Left forelimb (tissue), 1 donor: ENCODE measurements at places on chromosomes 11 and 22.
A peak's percentile ranks its signal among the peaks of the same experiment; 100 is the strongest.

DNA sequence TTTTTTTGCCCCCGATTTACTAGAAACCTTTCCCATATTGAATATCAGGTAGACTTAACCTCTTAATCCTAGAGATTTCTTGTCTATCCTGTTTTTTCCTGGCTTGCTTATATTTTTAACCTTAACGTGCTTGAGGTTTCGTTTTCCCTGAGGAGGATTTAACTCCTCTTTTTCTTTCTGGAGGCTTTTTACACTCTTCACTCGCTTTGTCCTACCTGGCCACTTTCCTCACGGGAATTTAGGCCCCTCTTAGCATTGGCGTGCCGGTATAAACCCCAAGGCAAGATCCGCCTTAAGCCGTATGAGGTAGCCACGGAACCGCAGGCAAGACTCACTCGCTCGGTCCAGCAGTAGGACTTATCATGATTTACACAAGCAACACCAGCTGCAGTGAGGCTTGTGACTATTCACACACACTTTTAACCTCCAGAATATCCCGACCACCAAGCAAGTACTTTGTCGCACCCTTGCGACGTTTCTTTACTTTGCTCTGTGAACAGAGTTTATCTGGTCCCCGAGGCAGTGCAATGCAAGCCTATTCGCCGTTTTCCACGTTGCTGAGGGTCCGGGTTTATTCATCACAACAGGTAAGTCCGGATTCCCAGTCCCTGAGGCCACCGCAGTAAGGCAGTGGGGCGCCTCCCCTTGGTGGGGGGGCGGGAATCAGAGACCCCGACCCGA is 20.6 kb upstream of the ALDH3B2 start:
- no peak for DNase-seq

- DNase-seq, result no peak
Observed at GRCh38 chr11:118636569-118637290, 29.3 kb downstream of the PHLDB1 start.

DNA sequence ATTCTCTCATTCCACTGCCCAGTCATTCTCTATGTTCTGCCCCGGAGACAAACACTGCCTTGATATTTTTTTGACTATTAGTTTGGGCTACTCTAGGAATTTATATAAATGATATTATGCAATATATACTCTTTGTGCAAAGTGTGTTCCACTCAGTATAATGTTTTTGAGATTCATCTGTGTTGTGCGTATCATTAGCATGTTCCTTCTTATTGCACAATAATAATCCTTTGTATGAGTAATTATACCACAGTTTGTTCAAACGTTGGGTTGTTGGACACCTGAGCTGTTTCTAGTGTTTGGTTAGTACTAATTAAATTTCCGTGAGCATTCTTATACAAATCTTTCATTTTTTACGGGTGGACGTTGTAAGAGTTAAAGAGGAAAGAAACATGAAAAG is 390.6 kb downstream of the GUCY1A2 start:
- no peak for DNase-seq

- DNase-seq, result no peak
Observed at GRCh38 chr22:39524753-39525657, 4.6 kb downstream of the ATF4 start.

DNA sequence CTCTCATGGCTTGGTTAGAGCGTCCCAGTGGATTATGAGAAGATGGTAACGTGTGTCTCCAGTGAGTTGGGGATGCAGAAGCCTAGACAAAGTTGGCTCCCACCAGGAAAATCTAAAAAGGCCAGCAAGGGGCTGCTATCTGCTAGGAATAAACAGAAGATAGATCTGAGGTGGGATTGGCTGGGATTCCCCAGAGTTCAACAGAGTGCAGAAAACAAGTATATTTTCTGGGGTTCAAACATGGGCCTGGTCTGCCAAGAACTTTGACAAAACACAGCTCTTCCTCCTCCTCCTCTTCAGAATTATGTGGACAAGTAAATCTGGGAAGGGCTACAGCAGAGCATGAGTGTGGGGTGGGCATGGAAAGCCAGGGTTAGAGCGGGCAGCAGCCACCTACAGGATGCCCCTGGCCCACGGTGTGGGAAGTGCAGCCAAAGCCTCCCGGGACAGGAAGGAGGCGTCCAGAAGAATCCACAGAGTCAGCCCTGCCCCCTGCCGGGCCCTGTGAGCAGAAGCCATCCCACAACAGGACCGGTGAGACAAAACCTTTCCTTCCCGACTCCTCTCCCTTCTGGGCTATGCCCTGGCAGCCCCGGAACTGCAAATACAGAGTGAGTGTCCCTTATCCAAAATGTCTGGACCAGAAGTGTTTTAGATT is 67.1 kb downstream of the CD82 start:
- DNase-seq, result peak; percentile 64

DNA sequence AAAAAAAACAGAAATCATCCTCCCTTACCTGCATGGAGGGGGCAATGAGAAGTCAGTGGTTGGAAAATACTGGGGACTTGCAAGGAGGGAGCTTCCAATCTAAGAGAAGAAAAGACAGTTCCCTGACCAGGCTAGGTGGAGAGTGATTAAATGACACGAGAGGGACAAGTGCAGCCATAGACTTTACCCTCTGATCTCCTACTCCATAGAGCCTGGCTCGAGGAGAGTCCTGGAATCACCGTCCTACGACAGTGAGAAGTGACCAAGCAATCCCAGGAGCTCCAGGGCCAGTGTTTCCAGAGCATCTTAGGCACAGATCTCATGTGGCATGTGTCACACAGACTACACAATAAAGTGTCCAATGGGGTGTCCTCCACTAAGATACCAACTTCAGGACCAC is 25.7 kb downstream of the MYH9 start:
- no peak for DNase-seq

DNA sequence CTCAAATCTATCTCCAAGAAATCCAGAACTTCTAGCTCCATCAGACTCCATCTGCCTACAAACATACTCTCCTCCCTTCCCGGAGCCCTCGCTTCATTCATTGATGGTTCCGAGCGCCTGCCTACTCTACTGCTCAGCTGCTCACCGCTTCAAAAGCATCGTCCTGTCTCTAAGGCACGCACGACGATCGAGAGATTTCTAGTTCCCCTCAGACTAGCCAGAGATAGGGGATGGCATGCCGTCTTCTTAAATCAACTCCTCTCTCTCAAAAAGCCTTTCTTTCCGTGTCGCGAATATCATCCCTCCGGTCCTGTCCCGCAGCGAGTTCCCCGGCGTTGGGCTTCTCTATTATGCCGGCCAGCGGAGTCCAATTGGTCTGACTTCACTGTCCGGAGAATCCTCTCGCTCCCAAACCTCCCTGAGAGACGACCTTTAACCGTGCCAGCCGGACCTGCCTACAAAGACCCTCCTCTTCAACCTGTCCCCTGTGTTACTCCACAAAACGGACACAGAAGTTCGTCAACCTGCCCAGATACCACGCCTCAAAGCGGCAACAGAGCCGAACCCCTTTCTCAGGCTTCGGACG is 592 bp downstream of the EEF1G start:
- DNase-seq, result no peak

GRCh38 chr11:64609436-64610047 is 18.5 kb downstream of the SLC22A12 start:
- DNase-seq, result no peak

GRCh38 chr11:88015170-88015569 is 160.1 kb downstream of the RAB38 start:
- DNase-seq, result no peak

GRCh38 chr11:65112546-65113360 is 1.1 kb downstream of the TM7SF2 start:
- DNase-seq, result no peak

DNA sequence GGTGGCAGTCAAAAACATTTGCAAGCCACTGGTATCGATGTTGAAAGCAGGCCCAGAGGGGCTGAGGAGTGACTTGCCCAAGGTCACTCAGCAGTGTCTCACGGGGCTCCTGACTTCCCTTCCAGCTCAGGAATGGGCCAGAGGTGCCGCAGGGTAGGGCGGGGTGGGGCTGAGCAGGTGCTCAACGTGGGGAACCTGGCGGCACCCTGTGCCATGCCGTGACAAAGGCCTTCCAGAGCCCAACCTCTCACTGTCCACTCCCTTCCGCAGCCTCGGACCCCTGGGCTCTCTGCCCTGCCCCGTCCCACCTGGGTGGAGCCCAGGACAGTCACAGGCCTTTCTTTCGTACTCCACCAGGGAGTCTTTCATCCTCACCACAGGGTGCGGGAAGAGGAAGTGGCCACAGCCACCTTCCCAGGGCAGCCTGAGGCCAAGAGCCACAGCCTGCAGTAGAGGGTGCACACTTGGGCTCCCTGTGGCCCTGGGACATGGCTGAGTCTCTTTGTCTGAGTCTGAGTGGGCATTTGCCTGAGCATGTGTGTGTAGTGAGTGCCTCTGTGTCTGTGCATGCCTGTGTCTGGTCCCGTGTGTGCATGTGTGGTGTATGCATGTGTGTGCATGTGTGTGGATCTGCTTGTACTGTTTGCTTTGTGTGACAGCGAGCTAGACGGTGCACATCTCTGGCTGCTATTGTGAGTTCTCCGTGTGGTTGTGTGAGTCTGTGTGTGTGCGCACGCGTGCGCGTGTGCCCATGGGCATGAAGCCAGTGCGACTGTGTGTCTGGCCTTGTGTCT is 6.0 kb upstream of the LIF start:
- no peak for DNase-seq

GRCh38 chr22:46752286-46752987 is 10.0 kb upstream of the TBC1D22A start:
- peak; percentile 53 for DNase-seq

DNA sequence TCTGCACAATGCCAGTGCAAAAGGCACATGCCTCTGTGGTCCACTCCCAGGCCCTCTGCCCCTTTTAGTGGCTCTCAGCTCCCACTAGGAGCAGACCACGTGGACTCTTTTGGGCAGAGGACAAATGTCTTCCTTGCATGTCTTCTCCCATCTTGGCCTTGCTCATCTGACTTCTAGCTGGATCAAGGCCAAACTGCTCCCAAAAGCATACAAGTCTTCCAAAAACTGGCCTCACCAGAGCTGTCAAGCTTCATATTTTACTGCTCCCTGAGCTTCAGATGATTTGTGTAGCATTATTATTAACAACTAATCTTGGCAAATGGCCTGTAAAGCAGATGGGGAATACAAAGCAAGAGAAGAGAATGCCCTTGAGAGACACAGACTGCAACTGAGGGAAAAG is 6.9 kb downstream of the SMPD1 start:
- no peak for DNase-seq

DNA sequence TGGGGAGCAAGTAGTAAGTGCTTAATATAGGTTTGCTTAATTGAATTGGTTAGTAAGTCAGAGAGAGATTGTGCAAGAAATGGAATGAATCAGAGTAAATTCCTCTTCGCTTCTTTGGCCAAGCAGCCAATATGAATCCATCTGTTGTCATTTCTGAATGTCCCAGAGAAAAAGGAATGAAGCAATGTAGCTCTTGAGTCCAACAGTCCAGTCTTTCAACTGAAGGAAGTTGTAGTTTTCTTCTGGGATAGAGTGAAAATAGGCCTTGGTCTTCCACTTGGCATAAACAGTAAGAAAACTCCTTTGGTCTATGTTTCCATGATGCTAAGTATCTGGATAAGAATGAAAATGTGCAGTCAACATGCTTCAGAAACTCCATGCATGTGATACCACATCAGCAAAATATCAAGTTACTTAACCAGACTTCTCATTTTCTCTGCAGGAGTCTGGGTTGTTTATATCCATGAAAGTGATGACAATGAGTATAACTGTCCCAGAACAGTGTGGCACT is 1.8 kb upstream of the FIBIN start:
- no peak for DNase-seq

GRCh38 chr22:45612451-45612901 is 59.2 kb upstream of the ATXN10 start:
- peak; percentile 72 for DNase-seq

- no peak for DNase-seq
Observed at GRCh38 chr11:22680628-22681027, 14.2 kb downstream of the GAS2 start.

GRCh38 chr11:63699896-63700295 is 18.6 kb downstream of the RTN3 start:
- no peak for DNase-seq

DNA sequence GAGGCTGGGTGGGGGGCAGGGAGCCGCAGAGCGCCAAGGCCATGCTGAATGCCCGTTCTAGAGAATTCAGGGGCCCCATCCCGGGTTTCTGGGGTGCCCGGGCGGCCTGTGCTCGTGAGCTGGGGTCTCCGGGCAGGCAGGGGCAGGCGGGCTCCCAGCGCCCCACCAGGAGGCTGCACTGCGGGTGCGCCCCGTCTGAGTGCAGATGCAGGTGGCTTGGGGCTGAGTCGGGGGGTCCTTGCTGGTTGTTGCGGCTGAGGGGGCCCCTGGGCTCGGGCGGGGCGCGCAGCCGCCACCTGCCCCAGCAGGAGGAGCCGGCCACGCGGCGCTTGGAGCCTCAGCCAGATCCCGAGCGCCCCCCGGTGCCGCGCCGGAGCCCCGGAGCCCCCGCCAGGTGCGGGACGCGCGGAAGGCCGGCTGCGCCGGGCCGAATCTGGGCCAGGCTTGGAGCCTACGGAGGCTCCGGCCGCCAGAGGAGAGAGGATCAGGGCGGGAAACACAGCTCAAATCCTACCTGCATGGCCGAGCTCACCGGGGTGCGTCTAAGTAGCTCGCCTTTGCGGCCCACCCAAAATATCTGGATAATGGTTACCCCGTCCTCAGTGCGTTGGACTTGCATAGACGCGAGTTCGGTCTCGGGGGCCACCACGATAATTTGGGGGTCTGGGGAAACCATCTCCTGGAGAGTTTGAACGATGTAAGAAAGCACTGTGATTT is 590 bp upstream of the IGF2 start:
- no peak for DNase-seq

DNA sequence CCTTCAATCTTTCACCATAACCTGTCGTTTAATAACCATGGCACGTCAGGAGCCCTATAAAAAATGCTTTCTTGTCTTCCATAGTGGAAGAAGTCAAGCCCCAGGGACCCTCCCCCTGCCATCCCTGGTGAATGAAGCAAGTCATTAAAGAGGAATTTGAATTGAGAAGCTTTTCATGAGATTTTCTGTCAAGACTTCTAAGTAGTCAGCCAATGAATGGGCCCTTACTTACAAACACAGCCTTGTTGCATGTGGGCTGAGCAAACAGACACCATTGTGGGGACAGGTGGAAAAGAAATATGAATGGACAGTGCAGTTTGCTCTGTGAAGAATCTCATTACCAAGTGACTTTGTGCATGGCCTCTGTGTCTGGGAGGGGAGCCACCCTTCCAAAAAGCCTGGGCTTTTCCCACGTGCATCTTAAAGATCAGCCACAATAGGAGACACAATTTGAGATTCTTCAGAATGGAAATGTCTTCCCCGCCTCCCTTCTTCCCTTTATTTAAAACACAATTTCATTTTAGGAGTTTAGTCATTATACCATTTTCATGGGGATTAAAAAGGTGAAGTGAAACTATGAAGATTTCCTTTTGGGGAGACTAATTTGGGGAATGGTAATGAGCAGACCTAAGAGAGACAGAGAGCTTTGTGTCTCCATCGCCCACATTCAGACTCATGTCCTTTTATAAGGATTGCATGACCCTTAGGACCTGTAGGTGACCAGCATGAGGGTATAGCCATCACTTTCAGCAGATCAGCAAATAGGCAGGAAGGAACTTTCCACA is 152.0 kb downstream of the LRRC4C start:
- DNase-seq, result no peak
